CD8-positive, alpha-beta memory T cell (primary cell): ENCODE measurements at places on chromosomes 1 and 21. TPM values are rescaled to one million over a fixed set of nuclear protein-coding genes. Genes with fewer than 3 reads are reported as not detected.

The ADAMTS5 gene
- total RNA-seq = not detected

The LRRC38 gene
- total RNA-seq = not detected

- H3K4me3 ChIP-seq = no peak overlapping the region
- DNase-seq = no peak
- H3K27ac ChIP-seq = no peak overlapping the region
- H3K36me3 ChIP-seq = no peaks in the 10 kb centered on the region
- no peaks in the 10 kb centered on the region for H3K27me3 ChIP-seq
Measured at GRCh38 chr1:119219711-119220110, 79.3 kb upstream of the WARS2 start.

DNA sequence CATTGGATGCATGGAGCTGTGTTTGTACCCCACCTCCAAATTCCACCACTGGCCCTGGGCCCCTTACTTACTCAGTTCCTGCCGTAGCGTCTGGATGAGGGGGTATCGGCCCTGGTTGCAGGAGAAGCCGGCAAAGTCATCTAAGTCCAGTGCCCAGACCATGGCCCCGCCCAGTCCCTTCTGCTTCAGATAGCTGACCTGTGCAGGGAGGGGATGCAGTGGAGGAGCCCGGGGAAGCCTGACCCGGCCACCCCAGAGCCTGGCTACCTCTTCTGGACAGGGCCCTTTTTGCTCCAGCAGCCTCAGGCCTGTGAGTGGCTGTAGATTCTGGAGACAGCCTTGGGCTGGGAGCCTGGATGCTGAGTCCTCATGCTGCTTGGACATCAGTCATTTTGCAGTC lies 11.8 kb downstream of the CHIT1 start:
- H3K27me3 ChIP-seq = no peaks in the 10 kb centered on the region
- no peak overlapping the region for H3K4me3 ChIP-seq
- no peak overlapping the region for H3K27ac ChIP-seq
- no peak for DNase-seq

The SERPINC1 gene
- not detected for total RNA-seq

DNA sequence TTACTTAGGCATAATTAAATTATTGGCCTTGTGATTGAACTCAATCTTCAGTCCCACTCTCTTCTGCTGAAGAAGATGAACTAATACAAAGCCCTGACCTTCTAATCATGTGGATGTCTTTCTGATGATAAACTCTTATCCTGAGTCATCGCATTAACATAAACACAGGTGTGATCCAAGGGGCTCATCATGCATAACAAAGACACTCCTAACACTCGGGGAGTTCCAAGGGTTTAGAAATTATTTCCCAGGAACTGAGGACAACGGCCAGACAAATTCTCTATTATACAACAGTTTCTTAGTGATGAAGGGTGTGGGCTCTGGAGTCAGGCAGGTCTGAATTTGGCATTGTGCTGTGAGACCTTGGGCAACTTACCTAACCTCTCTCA lies 18.0 kb downstream of the DUSP10 start:
- H3K36me3 ChIP-seq = no peaks in the 10 kb centered on the region
- DNase-seq = no peak
- no peak overlapping the region for H3K4me3 ChIP-seq
- no peaks in the 10 kb centered on the region for H3K27me3 ChIP-seq
- H3K4me1 ChIP-seq = peaks cover 33% of the 10 kb centered on the region
- no peak overlapping the region for H3K27ac ChIP-seq

GRCh38 chr1:5577255-5578040 lies 414.8 kb downstream of the NPHP4 start:
- no peak for DNase-seq
- H3K36me3 ChIP-seq = no peaks in the 10 kb centered on the region
- no peak overlapping the region for H3K27ac ChIP-seq
- H3K4me3 ChIP-seq = no peak overlapping the region
- H3K4me1 ChIP-seq = no peaks in the 10 kb centered on the region
- no peaks in the 10 kb centered on the region for H3K27me3 ChIP-seq

- DNase-seq = no peak
- H3K27me3 ChIP-seq = no peaks in the 10 kb centered on the region
- no peak overlapping the region for H3K27ac ChIP-seq
- H3K4me1 ChIP-seq = no peaks in the 10 kb centered on the region
- H3K4me3 ChIP-seq = no peak overlapping the region
Measured at GRCh38 chr1:7727809-7728471, 43.2 kb upstream of the VAMP3 start.

The NTMT2 gene
- total RNA-seq = not detected

DNA sequence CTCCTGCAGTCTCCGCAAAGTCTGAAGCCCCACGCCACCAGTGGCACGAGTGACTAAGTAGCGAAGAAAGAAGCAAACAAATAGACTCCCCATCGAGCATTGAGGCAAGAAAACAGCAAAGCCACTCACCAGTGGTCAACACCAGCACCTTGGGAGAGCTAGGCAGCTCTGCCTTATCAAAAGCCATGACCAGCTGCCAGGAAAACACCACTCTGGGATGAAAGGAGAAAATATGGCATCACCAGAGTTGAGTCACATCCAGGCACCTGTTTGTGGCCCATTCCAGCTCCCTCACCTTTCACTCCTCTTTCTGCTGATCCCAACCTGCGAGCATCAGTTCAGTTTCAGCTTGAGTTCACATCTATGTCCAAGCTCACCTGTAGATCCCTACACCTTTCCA lies 17.2 kb downstream of the PDZK1 start:
- peaks cover 35% of the 10 kb centered on the region for H3K4me1 ChIP-seq
- no peak for DNase-seq
- H3K27me3 ChIP-seq = no peaks in the 10 kb centered on the region
- H3K4me3 ChIP-seq = peak overlapping the region; percentile 7
- no peak overlapping the region for H3K27ac ChIP-seq

The B3GALT5 gene
- not detected for total RNA-seq

The HRNR gene
- not detected for total RNA-seq

DNA sequence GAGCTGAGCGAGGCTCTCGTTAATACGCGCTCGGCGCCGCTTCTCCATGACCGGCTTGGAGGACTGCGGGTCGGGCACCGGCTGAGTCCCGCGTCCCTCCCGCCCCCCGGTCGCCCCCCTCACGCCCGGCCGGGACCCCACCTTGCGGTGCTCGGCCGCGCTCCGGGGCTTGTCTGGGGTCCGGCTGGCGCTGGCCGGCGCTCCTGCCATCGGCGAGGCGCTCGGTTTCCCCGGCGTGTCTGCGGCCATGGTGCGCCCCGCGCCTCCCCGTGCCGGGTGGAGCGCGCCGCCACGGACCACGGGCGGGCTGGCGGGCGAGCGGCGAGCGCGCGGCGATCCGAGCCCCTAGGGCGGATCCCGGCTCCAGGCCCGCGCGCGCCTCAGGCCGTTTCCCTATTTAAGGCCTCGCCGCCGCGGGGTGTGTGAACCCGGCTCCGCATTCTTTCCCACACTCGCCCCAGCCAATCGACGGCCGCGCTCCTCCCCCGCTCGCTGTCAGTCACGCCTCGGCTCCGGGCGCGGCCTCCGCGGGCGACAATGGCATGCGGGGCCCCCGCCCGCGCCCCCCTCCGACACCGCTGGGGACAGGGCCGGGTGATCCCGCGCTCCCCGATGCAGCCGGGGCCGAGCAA lies at the start of gene HES4:
HES4 (minus strand) TSS at position 373 of the 632 bp plus-strand sequence; CDS start at position 249, 124 bp downstream.
- peak within 1 kb of the TSS; percentile 39 for H3K4me3 ChIP-seq
- peak; percentile 40 for DNase-seq
- peak within 1 kb of the TSS; percentile 63 for H3K27ac ChIP-seq

The GOLT1A gene
- not detected for total RNA-seq

GRCh38 chr1:30990591-30990990 lies 74.9 kb downstream of the PUM1 start:
- H3K27ac ChIP-seq = no peak overlapping the region
- DNase-seq = no peak
- peaks cover 43% of the 10 kb centered on the region for H3K36me3 ChIP-seq
- no peaks in the 10 kb centered on the region for H3K27me3 ChIP-seq
- H3K4me1 ChIP-seq = peaks cover 9% of the 10 kb centered on the region
- H3K4me3 ChIP-seq = no peak overlapping the region

The C1QC gene
- total RNA-seq = 1.4 TPM

The CLCA4 gene
- total RNA-seq = not detected

GRCh38 chr1:202205523-202206190 lies 12.1 kb downstream of the LGR6 start:
- no peak overlapping the region for H3K4me3 ChIP-seq
- no peak for DNase-seq
- H3K4me1 ChIP-seq = peaks cover 29% of the 10 kb centered on the region
- no peaks in the 10 kb centered on the region for H3K36me3 ChIP-seq
- no peaks in the 10 kb centered on the region for H3K27me3 ChIP-seq
- no peak overlapping the region for H3K27ac ChIP-seq

DNA sequence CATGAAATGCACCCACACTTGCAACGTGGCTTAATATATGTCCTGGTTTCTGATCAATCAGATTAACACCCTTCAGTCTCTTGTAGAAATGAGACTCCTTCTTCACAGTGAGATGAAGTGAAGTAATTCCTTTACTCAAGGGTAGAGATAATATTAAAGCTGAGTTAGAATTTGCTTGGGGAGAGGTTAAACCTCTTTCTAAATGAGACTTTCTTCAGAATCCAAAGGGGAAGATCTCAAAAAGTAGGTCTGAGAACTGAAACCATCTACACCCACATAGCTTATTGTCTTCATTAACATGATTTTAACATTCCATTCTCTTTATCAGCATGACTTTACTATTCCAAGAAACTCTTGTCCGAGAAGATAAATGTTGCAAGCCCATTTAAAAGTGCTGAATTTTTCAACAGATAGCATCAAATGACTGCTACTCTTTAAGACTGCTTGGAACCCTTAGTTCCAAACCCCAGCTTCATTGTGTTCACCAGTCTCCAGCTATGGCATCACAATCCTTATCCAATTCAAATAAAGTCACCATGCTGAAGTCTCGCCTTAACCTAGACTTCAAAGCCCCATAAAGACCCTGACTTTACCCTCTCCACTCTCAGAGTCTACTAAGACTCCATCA lies 19.2 kb upstream of the TRAF3IP3 start:
- H3K27me3 ChIP-seq = no peaks in the 10 kb centered on the region
- no peaks in the 10 kb centered on the region for H3K36me3 ChIP-seq
- H3K27ac ChIP-seq = no peak overlapping the region
- H3K4me1 ChIP-seq = no peaks in the 10 kb centered on the region

The GRHL3 gene
- total RNA-seq = 0.29 TPM

GRCh38 chr1:21335750-21336224 lies 45.5 kb upstream of the ECE1 start:
- H3K27me3 ChIP-seq = no peaks in the 10 kb centered on the region
- peaks cover 81% of the 10 kb centered on the region for H3K4me1 ChIP-seq
- no peak for DNase-seq
- H3K36me3 ChIP-seq = no peaks in the 10 kb centered on the region

GRCh38 chr1:70498666-70499065 lies 87.6 kb downstream of the CTH start:
- H3K4me1 ChIP-seq = no peaks in the 10 kb centered on the region
- H3K36me3 ChIP-seq = no peaks in the 10 kb centered on the region
- no peak overlapping the region for H3K4me3 ChIP-seq

DNA sequence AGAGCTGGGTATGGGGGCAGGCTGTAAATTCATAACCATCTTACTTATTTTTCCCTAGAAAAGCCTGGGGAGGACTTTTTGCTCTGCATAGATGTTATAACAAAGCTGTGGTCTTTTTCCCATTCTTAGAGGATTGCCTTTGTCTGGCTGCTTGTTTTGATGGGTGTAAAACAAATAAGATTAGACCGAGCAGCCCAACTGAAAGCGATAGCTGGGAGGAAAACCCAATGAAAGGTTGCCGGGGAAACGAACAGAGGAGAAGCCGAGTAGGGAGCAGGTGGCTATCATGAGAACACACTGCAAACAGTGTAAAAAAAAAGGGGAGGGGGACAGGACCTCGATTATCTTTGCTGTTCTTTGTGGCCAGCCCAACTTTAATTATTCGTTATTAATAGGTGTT lies 1.9 kb downstream of the ELAVL4 start:
- peaks cover 8% of the 10 kb centered on the region for H3K27me3 ChIP-seq
- H3K27ac ChIP-seq = no peak overlapping the region
- DNase-seq = no peak
- no peaks in the 10 kb centered on the region for H3K36me3 ChIP-seq
- H3K4me1 ChIP-seq = no peaks in the 10 kb centered on the region

DNA sequence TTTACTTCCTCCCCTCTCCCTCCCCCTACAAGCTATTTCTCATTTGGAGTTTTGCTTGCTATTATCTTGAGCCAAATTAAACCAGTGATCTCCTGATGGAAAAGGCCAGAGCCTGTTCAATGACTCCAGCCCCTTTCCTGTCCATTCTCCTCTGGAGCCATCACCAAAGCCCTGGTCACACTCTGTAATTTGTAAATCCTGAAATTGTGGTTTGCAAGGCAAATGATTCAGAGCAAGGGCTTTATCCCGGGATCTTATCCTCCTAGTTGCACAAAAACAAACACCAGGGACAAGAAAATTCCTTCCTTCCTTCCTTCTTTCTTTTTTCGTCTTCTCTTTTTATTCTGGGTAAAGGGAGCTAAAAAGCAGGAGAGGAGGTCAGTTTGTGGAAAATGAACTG lies 366.1 kb upstream of the ST6GALNAC5 start:
- H3K27ac ChIP-seq = no peak overlapping the region
- H3K4me1 ChIP-seq = peaks cover 10% of the 10 kb centered on the region
- H3K27me3 ChIP-seq = no peaks in the 10 kb centered on the region
- no peak overlapping the region for H3K4me3 ChIP-seq
- no peaks in the 10 kb centered on the region for H3K36me3 ChIP-seq
- no peak for DNase-seq

DNA sequence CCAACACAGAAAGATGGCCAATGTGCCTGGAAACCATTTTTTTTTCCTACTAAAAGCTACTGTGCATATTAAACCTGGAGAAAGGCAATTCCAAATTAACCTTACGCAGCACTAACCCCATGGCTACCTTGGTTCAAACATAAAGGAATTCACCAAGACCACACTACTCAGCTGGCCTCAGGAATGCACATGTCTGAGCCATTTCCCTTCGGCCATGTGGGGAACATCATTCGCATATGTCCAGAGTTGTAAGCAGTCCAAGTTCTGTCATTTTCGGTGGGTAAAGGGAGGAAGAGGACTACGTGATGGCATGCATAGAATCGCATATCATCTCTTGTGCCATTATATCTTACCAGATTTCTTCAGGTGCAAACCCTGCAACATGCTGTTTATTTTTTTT lies 175.4 kb downstream of the NTMT2 start:
- no peaks in the 10 kb centered on the region for H3K4me1 ChIP-seq
- no peak overlapping the region for H3K4me3 ChIP-seq
- H3K27me3 ChIP-seq = no peaks in the 10 kb centered on the region
- no peaks in the 10 kb centered on the region for H3K36me3 ChIP-seq

The RUNX3 gene
- 241 TPM for total RNA-seq

The OR10Z1 gene
- total RNA-seq = not detected

- H3K27ac ChIP-seq = no peak overlapping the region
- no peak overlapping the region for H3K4me3 ChIP-seq
- H3K4me1 ChIP-seq = peaks cover 5% of the 10 kb centered on the region
- H3K27me3 ChIP-seq = peaks cover 23% of the 10 kb centered on the region
Measured at GRCh38 chr1:20291645-20292084, 990 bp downstream of the VWA5B1 start.

The CACNA1S gene
- not detected for total RNA-seq

GRCh38 chr1:241844593-241844992 lies 3.4 kb upstream of the EXO1 start:
- H3K4me1 ChIP-seq = peaks cover 9% of the 10 kb centered on the region
- DNase-seq = no peak
- no peak overlapping the region for H3K4me3 ChIP-seq
- no peaks in the 10 kb centered on the region for H3K27me3 ChIP-seq

The HSF2BP gene
- total RNA-seq = 0.53 TPM

GRCh38 chr1:230679192-230679591 lies 34.7 kb downstream of the AGT start:
- no peak overlapping the region for H3K27ac ChIP-seq
- no peaks in the 10 kb centered on the region for H3K27me3 ChIP-seq
- peaks cover 6% of the 10 kb centered on the region for H3K4me1 ChIP-seq
